ENCODE measurements at places on chromosomes 12 and 14. TPM values are rescaled to one million over a fixed set of nuclear protein-coding genes. Genes with fewer than 3 reads are reported as not detected.

Gene OXA1L
- polyA plus RNA-seq: 75.1 TPM

Gene GYS2
- not detected for polyA plus RNA-seq

Gene WNT1
- not detected for polyA plus RNA-seq

Gene FCF1
- polyA plus RNA-seq: 24.9 TPM

Gene AP1G2
- 28.9 TPM for polyA plus RNA-seq

Gene SYNE2
- polyA plus RNA-seq: 61.2 TPM

Gene LIN7A
- 10.4 TPM for polyA plus RNA-seq

Gene CATSPERB
- not detected for polyA plus RNA-seq

Gene GPR84
- not detected for polyA plus RNA-seq

Gene PEBP1
- polyA plus RNA-seq: 798 TPM

Gene UNG
- polyA plus RNA-seq: 68.8 TPM

Gene PRKAB1
- 35.2 TPM for polyA plus RNA-seq

- DNase-seq: no peak
These were observed 42.2 kb upstream of the SLC6A13 start for GRCh38 chr12:304805-305204.

GRCh38 chr14:101224356-101225156, 321.0 kb upstream of the RTL1 start:
- peak; percentile 82 for DNase-seq

DNA sequence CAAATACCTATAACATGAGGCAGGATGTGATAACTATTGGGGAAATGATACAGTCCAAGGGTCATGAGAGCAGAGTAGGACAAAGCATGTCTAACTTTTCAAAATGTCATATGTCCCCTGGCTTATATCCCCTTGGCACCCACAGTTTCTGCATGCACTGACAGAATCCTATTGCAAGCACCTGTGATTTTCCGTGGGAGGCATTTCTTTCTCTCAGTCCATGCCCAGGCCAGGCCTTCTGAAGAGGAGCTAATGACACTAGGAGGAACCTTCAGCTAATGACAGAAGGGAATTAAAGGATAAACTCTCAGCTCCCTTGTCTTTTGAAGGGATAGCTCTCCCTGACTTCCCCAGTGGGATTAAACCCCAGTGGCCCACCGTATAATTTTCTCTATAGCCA, 249.2 kb downstream of the TTC6 start:
- no peak for DNase-seq

DNA sequence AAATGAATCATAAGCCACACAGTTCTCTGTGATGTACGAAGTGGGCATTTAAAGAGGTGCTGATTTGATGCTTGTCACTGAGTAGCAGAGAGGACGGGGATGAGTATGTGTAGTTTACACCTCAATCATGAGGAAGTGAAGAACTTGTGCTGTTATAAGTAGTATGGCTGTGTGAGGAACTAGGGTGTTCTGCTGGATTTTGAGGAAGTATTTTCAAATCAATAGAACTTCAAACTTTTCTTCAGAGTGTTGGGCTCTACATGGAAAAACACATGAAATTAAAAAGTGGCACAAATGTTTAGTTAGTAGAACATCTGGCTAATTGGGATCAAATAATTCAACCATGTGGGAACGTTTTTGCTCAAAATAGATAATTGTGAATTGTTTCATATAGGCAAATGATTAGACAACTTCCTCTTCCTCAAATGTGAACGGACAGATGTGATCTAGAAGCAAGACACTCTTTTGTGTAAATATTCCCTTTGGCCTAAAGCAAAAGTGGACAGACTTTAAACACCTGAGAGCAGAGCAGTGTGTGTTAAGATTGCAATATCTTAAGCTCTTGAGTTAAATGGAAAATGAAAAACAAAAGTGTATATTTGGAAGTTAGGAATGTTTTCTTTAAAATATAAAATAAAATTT, 168.5 kb downstream of the NAV3 start:
- DNase-seq: no peak

DNA sequence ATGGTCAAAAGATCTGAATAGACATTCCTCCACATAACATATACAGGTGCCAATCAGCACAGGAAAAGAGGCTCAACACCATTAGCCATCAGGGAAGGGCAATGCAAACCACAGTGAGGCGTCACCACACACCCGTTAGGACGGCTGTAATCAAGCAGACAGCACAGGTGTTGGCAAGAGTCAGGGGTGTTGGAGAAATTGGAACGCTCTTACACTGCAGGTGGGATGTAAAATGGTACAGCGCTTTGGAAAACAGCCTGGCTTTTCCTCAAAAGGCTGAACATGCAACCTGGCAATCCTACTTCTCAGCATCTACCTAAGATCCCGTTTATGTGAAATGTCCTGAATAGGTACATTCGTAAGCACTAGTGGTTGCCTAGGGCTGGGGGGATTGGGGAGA, 21.5 kb upstream of the MMP17 start:
- no peak for DNase-seq

GRCh38 chr12:116143909-116144308, 133.6 kb downstream of the MED13L start:
- no peak for DNase-seq

DNA sequence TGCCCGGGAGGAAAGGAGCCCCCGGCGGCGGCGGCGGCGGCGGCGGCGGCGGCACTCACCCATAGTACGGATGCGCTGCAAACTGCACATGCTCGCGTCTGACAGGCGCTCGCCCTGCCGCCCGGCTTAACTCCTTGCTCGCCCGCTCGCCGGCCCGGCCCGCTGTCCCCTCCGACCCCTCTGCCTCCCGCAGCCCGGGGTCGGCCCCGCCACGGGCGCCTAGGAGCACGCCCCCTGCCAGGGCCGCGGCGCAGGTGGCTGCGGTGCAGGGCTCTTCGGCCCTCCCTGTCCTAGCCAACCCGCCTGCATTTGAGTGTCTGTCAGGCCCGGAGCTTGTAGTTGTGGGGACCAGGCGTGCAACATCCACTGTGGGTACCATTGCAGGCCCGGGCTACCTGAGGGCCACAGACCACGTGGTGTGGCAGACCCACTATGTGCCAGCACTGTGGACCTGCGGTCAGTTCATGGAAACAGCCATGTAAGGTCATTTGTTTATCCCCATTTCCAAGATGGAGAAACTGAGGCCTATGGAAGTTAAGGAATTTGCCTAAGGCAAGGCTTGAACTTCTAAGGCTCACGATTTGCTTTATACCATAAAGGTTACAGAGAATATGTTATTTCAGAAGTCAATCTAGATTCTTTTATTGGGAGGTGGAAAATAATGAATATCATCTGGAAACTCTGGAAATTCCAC, 17.6 kb upstream of the PLEKHH1 start:
- no peak for DNase-seq

DNA sequence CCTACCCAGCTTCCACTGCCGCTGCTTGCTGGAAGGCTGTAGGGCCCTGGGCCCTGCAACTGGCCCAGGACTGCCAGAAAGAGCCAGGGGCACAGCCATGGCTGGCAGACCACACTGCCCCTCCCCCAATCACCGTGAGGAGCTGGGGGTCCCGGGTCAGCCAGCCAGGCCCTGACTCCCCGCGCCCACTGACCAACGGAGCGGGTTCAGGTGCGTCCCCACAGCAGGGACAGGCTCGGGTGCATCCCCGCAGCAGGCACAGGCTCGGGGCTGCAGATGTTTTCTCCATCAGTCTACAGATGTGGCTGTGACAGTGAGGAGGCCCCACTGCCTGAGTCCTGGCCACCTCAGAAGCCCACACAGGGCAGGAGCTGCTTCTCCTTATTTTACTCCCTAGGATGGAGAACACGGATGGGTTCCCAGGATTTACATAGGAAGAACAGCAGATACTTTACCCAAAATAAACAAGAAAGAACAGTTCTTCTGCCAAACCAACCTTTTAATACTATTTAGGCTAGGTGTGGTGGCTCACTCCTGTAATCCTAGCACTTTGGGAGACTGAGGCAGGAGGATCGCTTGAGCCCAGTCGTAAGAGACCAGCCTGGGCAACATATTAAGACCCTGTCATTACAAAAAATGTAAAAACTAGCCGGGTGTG, 61.1 kb downstream of the TESC start:
- no peak for DNase-seq

DNA sequence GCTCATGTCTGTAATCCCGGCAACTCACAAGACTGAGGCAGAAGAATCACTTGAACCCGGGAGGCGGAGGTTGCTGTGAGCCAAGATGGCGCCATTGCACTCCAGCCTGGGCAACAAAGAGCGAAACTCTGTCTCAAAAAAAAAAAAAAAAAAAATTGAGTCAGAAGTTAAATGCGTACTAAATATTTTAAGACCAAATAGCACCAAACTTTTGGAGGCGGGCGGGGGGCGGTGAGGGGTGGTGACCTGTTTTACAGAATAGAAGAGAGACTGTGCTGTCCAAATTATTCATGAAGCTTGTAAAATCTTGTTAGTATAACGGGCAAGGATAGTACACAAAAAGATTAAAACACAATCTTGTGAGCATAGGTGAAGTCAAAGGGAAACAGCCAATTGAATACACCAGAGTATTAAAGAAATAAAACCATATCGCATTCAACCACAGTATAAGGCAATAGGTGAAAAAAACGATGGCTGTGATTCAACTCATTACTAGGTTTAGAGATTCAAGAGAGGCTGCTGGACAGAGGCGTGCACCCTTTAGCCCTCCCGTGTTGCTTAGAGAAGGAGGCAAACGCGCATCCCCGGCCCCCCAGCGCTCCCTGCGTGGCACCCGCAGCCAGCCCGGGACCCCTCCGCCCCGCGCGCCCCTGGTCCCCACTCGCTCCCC, 571 bp downstream of the ZNF891 start:
- no peak for DNase-seq

GRCh38 chr12:113609692-113610469, 138.2 kb upstream of the LHX5 start:
- DNase-seq: peak; percentile 54

GRCh38 chr12:105289114-105289904, 41.2 kb upstream of the C12orf75 start:
- DNase-seq: no peak

- no peak for DNase-seq
These were observed 60.9 kb upstream of the FZD10 start for GRCh38 chr12:130101370-130101769.

DNA sequence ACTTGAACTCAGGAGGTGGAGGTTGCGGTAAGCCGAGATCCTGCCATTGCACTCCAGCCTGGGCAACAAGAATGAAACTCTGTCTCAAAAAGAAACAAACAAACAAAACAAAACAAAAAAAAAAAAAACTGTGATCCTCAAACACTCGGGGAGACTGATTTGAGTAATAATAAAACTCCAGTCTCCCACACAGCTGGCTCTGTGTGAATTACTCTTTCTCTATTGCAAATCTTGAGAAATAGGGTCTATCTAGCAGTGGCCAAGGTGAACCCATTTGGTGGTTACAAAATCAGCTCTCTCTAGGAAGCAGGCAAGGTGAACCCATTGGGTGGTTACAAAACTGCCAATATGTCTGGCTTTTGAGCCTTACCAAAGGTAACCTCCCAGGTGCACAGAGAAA, 6.0 kb upstream of the ACOT6 start:
- no peak for DNase-seq

DNA sequence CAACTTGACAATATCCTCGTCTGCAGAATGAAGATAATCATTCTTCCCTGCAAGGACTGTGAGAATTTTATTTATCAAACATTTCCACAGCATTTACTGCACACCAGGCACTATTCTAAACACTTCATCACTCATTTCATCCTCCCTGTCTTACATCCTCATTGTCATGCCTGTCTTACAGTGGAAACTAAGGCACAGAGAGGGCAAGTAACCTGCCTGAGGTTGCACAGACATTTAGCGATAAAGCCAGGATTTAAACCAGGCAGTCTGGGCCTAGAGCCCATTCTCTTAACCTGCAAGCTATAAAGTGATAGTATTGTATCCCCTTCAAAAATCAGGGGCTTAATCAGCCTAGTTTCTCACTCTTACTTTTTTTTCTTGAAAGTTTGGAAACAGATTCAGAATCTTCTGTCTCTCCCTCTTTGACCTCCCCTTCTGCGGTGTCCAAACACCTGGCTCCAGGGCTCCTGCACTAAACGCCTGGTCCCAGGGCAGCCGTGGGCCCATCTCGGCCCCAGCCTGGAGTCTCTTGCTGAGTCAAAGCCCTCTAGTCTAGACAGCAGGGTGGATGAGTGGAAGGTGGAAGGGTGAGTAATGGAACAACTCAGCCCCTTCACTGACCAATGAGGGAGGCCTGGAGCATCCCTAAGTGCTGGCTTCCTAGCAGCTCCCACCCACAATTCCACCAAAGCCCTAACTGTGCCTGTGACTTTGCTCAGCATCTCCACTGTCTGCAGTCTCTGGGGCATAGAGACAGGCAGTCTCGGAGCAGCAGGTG, 12.5 kb downstream of the ISM2 start:
- no peak for DNase-seq

GRCh38 chr12:92445253-92446082, 257.3 kb upstream of the PLEKHG7 start:
- DNase-seq: no peak

GRCh38 chr12:12715459-12716150, 1.6 kb upstream of the CDKN1B start:
- no peak for DNase-seq

GRCh38 chr12:73372856-73373255, 1100.7 kb downstream of the TRHDE start:
- DNase-seq: no peak

- DNase-seq: no peak
These were observed 45.3 kb downstream of the SPRING1 start for GRCh38 chr12:116692605-116693004.

DNA sequence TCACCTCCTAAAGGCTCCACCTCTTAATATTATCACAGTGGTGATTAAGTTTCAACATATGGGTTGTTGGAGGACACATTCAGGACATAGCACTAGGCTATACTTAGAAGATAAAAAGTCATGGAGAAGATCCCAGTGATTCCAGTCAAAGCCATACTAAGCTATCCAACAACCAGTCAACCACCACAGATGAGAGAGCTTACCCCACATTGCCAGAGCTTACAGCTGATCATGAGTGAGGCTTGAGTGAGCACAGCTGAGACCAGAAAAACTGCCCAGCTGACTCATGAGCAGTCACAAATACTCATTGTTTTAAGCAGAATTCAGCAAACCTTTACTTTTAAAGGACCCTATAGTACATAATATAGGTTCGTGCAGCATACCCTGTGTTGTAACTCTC, 85.1 kb downstream of the DRAM1 start:
- DNase-seq: no peak

GRCh38 chr12:70077441-70077840, 165.8 kb upstream of the CNOT2 start:
- DNase-seq: no peak

DNA sequence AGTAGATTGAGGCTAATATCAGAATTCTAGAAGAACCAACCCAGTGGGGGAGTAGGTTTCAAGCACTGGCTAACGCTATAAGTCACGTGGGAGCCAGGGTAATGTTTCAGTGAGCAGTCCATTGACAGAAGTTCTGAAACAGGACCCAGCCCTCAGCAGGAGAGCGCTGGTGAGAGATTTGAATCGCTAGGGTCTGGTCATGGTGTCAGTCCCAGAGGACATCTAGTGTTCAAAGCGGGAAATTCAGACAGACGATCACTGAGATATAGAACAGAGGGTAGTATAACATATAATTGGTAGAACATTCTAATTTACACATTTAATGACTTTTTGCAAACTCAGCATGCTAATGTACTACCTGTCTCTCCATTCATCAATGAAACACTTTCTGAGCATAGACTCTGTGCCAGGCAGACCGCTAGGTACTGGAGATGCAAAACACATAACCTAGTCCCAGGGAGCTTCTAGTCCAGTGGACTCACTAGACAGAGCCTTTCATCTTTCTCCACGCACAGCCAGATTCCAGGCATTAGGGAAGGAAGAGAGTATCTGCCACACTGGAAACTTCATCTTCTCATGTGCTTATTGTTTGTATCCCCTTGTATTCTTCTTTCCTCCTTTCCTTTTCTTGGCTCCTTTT, 35.4 kb upstream of the RNASE3 start:
- DNase-seq: peak; percentile 55

GRCh38 chr12:56709759-56710376, 15.2 kb downstream of the NACA start:
- DNase-seq: no peak
